ENCODE measurements at places on chromosomes 1 and 21.
A peak's percentile ranks its signal among the peaks of the same experiment; 100 is the strongest.

- peaks cover 24% of the 10 kb centered on the region for H3K36me3 ChIP-seq
- H3K4me1 ChIP-seq: no peaks in the 10 kb centered on the region
- no peak overlapping the region for H3K27ac ChIP-seq
- H3K4me3 ChIP-seq: no peak overlapping the region
- no peak for ATAC-seq
- no peaks in the 10 kb centered on the region for H3K27me3 ChIP-seq
These were observed 27.8 kb downstream of the AGMAT start for GRCh38 chr1:15557008-15557407.

- peaks cover 68% of the 10 kb centered on the region for H3K4me1 ChIP-seq
- no peaks in the 10 kb centered on the region for H3K27me3 ChIP-seq
- no peak overlapping the region for H3K4me3 ChIP-seq
These were observed 7.1 kb downstream of the ZC3H12A start for GRCh38 chr1:37481289-37482003.

GRCh38 chr1:24341260-24341659 lies 22.1 kb downstream of the GRHL3 start:
- no peak overlapping the region for H3K27ac ChIP-seq
- H3K27me3 ChIP-seq: peaks cover 27% of the 10 kb centered on the region
- no peaks in the 10 kb centered on the region for H3K4me1 ChIP-seq

- no peak overlapping the region for H3K27ac ChIP-seq
- no peak overlapping the region for H3K4me3 ChIP-seq
- no peaks in the 10 kb centered on the region for H3K4me1 ChIP-seq
- H3K36me3 ChIP-seq: no peaks in the 10 kb centered on the region
These were observed 348.7 kb downstream of the RWDD3 start for GRCh38 chr1:95582746-95583145.

DNA sequence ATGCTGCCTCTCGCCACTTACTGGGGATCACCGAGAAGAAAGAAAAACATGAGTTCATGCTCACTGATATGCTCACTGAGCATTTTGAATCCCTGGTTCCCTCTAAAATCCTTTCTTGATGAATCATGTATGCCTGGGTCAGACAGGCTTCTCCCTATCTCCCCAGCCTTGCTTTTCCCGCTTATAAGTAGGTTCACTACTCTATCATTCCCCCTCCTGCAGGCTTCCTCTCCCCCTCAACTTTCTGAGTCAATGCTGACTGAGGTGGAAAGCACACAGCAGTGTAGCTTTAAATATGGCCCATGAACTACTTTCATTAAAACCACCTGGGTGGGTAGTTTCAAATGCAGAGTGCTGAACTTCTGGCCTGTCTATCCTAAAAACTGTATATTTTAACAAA lies 41.7 kb downstream of the FMO4 start:
- no peaks in the 10 kb centered on the region for H3K4me1 ChIP-seq
- no peak for ATAC-seq

- no peak for ATAC-seq
- H3K4me3 ChIP-seq: no peak overlapping the region
- H3K4me1 ChIP-seq: peaks cover 77% of the 10 kb centered on the region
- no peaks in the 10 kb centered on the region for H3K27me3 ChIP-seq
- H3K27ac ChIP-seq: no peak overlapping the region
- peaks cover 26% of the 10 kb centered on the region for H3K36me3 ChIP-seq
These were observed 87.7 kb upstream of the TNFSF4 start for GRCh38 chr1:173294843-173295242.

GRCh38 chr21:46191686-46192575 lies 7.7 kb upstream of the SPATC1L start:
- no peak overlapping the region for H3K4me3 ChIP-seq
- H3K36me3 ChIP-seq: peaks cover 44% of the 10 kb centered on the region
- ATAC-seq: no peak
- H3K27me3 ChIP-seq: no peaks in the 10 kb centered on the region
- no peaks in the 10 kb centered on the region for H3K4me1 ChIP-seq
- no peak overlapping the region for H3K27ac ChIP-seq

DNA sequence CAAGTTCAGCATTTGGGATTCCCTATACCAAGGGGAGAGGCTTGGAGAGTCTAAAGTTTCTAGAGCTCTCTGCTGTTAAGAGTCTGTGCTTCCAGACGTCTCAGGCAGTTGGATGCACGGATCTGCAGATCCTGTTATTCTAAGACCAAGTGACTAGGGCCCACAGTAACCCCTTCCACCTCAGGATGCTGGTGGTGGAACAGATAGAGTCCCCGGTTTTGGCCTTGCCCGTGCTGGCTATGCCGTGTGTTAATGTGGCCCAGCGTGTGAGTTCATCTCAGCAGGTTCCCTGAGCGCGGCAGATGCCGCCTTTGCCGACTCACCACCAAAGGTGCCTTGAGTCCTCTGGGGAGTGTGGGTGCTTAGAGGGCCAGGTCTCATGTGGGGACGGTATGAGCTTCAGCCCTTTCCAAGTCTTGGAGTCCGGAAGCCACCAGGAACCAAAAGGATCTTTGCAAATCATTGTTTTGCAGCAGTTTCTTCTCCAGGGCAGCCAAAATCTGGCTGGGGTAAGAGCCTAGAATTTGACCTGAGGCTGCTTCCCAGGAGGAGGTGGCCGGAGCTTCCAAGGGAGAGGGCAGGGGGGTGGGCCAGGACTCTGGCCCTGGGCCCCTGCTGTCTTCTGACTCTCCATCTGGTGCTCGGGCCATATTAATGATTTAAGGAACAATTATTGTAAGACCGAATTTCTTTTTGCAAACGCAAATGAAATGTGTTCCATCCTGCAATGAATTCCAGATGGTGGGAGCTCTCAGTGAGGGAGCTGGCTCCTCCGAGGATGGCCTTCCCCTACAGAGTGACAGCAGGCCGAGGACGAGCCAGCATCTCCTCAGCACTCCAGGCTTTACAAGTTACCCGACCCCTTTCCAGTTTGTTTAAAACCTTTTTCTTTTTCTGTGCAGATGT lies 205.7 kb downstream of the FOXD2 start:
- H3K4me1 ChIP-seq: no peaks in the 10 kb centered on the region
- H3K4me3 ChIP-seq: no peak overlapping the region
- no peak for ATAC-seq
- peaks cover 33% of the 10 kb centered on the region for H3K27me3 ChIP-seq
- H3K27ac ChIP-seq: no peak overlapping the region

- H3K4me1 ChIP-seq: no peaks in the 10 kb centered on the region
- no peaks in the 10 kb centered on the region for H3K36me3 ChIP-seq
- ATAC-seq: no peak
- no peaks in the 10 kb centered on the region for H3K27me3 ChIP-seq
These were observed 561.2 kb upstream of the B3GALT2 start for GRCh38 chr1:193747579-193747978.

DNA sequence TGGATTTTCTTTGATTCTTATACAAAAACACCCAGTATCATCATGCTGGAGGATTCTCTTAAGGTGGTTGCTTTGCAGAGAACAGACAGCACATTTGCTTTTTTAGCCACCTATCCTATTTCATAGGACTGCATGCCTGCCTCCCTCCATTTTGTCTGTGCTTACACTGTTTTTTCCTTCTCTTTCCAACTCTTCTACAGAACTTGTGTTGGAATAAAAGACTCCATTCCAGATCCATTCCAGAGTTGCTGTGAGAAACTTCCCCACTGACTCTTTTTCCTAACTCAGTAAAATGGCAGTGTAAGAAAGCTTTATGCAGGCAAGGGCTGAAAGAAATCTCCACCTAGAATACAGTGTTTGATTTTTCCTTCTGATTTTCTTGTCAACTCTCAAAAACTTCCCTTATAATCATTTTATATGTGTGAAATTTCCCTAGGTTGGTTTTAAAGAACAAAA lies 5.2 kb upstream of the ARID1A start:
- H3K4me3 ChIP-seq: no peak overlapping the region
- peaks cover 33% of the 10 kb centered on the region for H3K4me1 ChIP-seq

GRCh38 chr1:43147625-43148327 lies 24.3 kb downstream of the EBNA1BP2 start:
- no peak overlapping the region for H3K27ac ChIP-seq
- peak; percentile 62 for ATAC-seq
- H3K27me3 ChIP-seq: peaks cover 76% of the 10 kb centered on the region
- H3K4me3 ChIP-seq: peak overlapping the region; percentile 2
- no peaks in the 10 kb centered on the region for H3K4me1 ChIP-seq

- ATAC-seq: no peak
- no peaks in the 10 kb centered on the region for H3K27me3 ChIP-seq
- H3K27ac ChIP-seq: peak overlapping the region; percentile 25
- H3K36me3 ChIP-seq: no peaks in the 10 kb centered on the region
- no peak overlapping the region for H3K4me3 ChIP-seq
These were observed 114.3 kb downstream of the TGFB2 start for GRCh38 chr1:218459450-218459849.

DNA sequence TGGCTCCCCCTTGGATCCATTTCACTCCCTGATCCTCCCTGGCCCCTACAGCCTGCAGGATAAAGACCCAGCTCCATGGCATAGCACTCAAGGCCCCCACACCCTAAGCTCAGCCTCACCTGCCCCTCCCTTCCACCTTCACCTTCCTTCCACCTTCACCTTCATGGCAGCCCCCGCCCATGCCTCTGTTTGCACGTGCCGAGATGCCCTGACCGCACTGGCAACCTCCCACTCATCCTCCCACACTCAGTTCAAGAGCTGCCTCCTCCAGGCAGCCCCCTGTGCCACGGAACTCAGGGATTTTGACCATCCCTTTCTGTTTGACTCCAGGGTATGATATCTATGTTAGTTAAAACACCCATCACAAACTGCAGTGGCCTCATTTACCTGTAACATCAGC lies 109.8 kb downstream of the RAVER2 start:
- H3K4me1 ChIP-seq: peaks cover 12% of the 10 kb centered on the region
- H3K27ac ChIP-seq: peak overlapping the region; percentile 63
- H3K36me3 ChIP-seq: peaks cover 70% of the 10 kb centered on the region
- ATAC-seq: no peak

DNA sequence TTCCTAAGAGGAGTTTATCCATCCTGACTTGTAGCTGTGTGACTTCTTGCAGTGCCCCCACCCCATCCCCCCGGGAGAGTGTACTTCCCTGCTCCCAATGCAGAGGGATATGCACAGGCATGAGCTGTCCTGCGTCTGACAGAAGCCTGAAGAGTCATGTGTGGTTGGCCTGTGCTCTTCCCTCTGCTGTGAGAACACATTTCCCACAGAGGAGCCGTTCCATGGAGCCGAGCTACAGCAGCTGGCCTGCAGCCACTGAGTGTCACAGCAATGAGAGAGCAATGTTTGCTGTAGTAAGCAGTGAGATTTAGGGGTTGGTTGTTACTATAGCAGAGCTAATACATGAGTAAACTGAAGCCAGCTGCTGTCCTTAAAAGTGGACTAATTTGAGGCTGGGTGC lies 22.0 kb downstream of the PARS2 start:
- no peaks in the 10 kb centered on the region for H3K27me3 ChIP-seq
- no peak overlapping the region for H3K4me3 ChIP-seq
- H3K4me1 ChIP-seq: no peaks in the 10 kb centered on the region

- ATAC-seq: no peak
- no peak overlapping the region for H3K4me3 ChIP-seq
- peaks cover 22% of the 10 kb centered on the region for H3K27me3 ChIP-seq
These were observed 415.7 kb upstream of the DAB1 start for GRCh38 chr1:57839526-57839925.

- no peaks in the 10 kb centered on the region for H3K27me3 ChIP-seq
- no peak for ATAC-seq
- peaks cover 16% of the 10 kb centered on the region for H3K4me1 ChIP-seq
- H3K36me3 ChIP-seq: no peaks in the 10 kb centered on the region
These were observed 209.6 kb upstream of the JUN start for GRCh38 chr1:58993403-58993802.

DNA sequence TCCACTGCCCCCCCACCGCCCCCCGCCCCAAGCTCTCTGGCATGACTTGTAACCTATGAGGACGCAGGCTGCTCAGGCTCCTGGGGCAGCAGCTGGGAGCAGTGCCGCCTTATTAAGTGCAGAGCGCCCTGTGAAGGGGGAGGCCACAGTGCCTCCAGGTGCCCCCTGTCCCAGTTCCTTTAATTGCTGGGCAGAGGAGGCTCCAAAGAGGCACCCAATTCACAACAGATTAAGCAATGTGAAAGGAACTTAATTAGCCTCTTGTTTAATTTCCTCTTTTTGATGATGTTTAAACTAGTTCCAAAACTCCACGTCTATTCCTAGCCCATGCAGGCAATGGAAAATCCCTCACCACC lies 3.0 kb downstream of the RXFP4 start:
- H3K4me3 ChIP-seq: peak overlapping the region; percentile 7
- H3K27ac ChIP-seq: peak overlapping the region; percentile 88
- no peaks in the 10 kb centered on the region for H3K27me3 ChIP-seq
- peaks cover 91% of the 10 kb centered on the region for H3K4me1 ChIP-seq
- H3K36me3 ChIP-seq: peaks cover 25% of the 10 kb centered on the region
- ATAC-seq: no peak

- no peaks in the 10 kb centered on the region for H3K4me1 ChIP-seq
- no peak for ATAC-seq
- no peaks in the 10 kb centered on the region for H3K36me3 ChIP-seq
- no peak overlapping the region for H3K4me3 ChIP-seq
These were observed 36.9 kb downstream of the ATP1B1 start for GRCh38 chr1:169143346-169143745.

- H3K27me3 ChIP-seq: no peaks in the 10 kb centered on the region
- ATAC-seq: no peak
- no peak overlapping the region for H3K27ac ChIP-seq
- peaks cover 94% of the 10 kb centered on the region for H3K36me3 ChIP-seq
- peaks cover 75% of the 10 kb centered on the region for H3K4me1 ChIP-seq
These were observed 67.2 kb downstream of the CD46 start for GRCh38 chr1:207818971-207819451.

- peaks cover 16% of the 10 kb centered on the region for H3K27me3 ChIP-seq
- H3K36me3 ChIP-seq: no peaks in the 10 kb centered on the region
These were observed 24.4 kb downstream of the ZNF697 start for GRCh38 chr1:119623678-119624077.

GRCh38 chr1:3733883-3734589 lies 18.2 kb upstream of the CCDC27 start:
- H3K36me3 ChIP-seq: no peaks in the 10 kb centered on the region
- no peak overlapping the region for H3K4me3 ChIP-seq
- H3K4me1 ChIP-seq: no peaks in the 10 kb centered on the region
- no peak for ATAC-seq
- no peak overlapping the region for H3K27ac ChIP-seq

- H3K27ac ChIP-seq: no peak overlapping the region
- H3K4me1 ChIP-seq: no peaks in the 10 kb centered on the region
- H3K36me3 ChIP-seq: no peaks in the 10 kb centered on the region
- H3K4me3 ChIP-seq: no peak overlapping the region
- no peak for ATAC-seq
These were observed 424.8 kb upstream of the PLXNA2 start for GRCh38 chr1:208668991-208669390.

GRCh38 chr1:178576841-178577240 lies 63.9 kb downstream of the TEX35 start:
- H3K4me1 ChIP-seq: peaks cover 86% of the 10 kb centered on the region
- H3K36me3 ChIP-seq: peaks cover 25% of the 10 kb centered on the region
- H3K27ac ChIP-seq: peak overlapping the region; percentile 96
- ATAC-seq: no peak
- H3K4me3 ChIP-seq: peak overlapping the region; percentile 86
- H3K27me3 ChIP-seq: no peaks in the 10 kb centered on the region

GRCh38 chr21:43318841-43319781 lies 107.8 kb downstream of the SIK1 start:
- ATAC-seq: peak; percentile 91
- peaks cover 48% of the 10 kb centered on the region for H3K4me1 ChIP-seq
- H3K27ac ChIP-seq: no peak overlapping the region
- no peaks in the 10 kb centered on the region for H3K36me3 ChIP-seq

GRCh38 chr21:38645282-38645681 lies 147.0 kb upstream of the ERG start:
- no peak for ATAC-seq
- H3K27me3 ChIP-seq: no peaks in the 10 kb centered on the region
- no peaks in the 10 kb centered on the region for H3K4me1 ChIP-seq
- no peak overlapping the region for H3K4me3 ChIP-seq

GRCh38 chr21:31943561-31943960 lies 70.7 kb downstream of the HUNK start:
- no peak for ATAC-seq
- no peaks in the 10 kb centered on the region for H3K36me3 ChIP-seq
- H3K27ac ChIP-seq: no peak overlapping the region
- H3K27me3 ChIP-seq: peaks cover 56% of the 10 kb centered on the region
- H3K4me3 ChIP-seq: no peak overlapping the region
- no peaks in the 10 kb centered on the region for H3K4me1 ChIP-seq

All from stimulated activated memory B cell treated with anti-CD40 and anti-IgM and Interleukin-4, amounts not matched to agents 10 μg/mL and 1 μg/mL and 100 μg/mL, for 72 hours (primary cell).